HS-5 (cell line): ENCODE measurements at places on chromosomes 13 and 19.

GRCh38 chr19:16535381-16535780 is 6.9 kb downstream of the CHERP start:
- DNase-seq: no peak

GRCh38 chr19:11853358-11853757 is 4.8 kb downstream of the ZNF439 start:
- no peak for DNase-seq

- DNase-seq: no peak
Measured at GRCh38 chr13:50483416-50483815, 360.1 kb downstream of the DLEU7 start.

DNA sequence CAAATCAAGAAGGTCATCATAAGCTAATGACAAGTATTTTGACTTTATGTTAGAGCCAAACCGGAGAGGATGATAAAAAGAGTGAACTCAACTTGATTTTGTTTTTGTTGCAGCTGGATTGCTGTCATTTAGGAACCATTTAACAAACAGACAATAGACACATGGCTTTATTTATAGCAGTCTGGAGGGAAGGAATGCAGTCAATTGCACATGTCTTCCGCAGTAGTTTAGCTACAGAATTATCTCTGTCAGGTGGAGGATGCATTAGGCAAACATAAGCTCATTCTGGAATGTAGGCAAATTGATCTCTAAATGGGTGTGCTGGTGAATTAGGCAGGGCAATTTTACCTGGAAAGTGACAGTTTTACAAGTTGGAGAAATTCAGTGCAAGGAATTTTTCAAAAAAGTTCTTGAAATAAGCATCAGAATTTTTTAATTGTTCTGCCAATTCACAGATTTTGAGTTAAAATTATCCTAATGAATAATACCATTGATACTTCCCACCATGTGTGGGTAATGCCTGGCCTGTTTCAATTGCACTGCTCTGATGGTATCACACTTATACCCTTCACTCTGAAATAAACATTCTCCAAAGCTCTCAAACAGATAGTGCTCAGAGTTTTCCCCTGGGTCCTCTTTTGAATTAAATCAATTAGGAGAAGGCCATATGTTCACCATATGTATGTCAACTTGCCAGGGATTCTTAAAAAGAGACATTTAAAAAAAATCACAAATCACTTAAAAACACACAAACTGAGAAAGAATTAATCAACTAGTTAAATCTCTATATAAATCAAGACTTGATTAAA is 318.3 kb downstream of the NDFIP2 start:
- DNase-seq: no peak

GRCh38 chr13:100594731-100595130 is 6.1 kb upstream of the GGACT start:
- no peak for DNase-seq

- DNase-seq: no peak
Measured at GRCh38 chr19:2060884-2061494, 9.9 kb upstream of the MKNK2 start.

- no peak for DNase-seq
Measured at GRCh38 chr19:3669947-3670795, 30.1 kb downstream of the PIP5K1C start.

GRCh38 chr13:66586489-66586888 is 643.6 kb downstream of the PCDH9 start:
- no peak for DNase-seq

GRCh38 chr13:94967183-94968039 is 255.1 kb upstream of the SOX21 start:
- no peak for DNase-seq

DNA sequence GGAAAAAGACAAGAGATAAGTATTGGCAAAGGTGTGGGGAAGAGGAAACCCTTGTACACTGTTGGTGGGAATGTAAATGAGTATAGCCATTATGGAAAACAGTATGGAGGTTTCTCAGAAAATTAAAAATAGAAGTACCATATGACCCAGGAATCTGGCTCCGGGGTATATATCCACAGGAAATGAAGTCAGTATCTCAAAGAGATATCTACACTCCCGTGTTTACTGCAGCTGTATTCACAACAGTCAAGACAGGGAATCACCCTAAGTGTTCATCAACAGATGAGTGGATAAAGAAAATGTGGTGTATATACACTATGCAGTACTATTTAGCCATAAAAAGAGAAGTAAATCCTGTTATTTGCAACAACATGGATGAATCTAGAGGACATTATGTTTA is 13.5 kb downstream of the KCTD12 start:
- DNase-seq: no peak

GRCh38 chr19:12035220-12036172 is at the start of gene ZNF433:
TSS of gene ZNF433 (minus strand) at chr19:12035679. CDS start at chr19:12035539, 140 bp downstream.
- DNase-seq: peak; percentile 74

DNA sequence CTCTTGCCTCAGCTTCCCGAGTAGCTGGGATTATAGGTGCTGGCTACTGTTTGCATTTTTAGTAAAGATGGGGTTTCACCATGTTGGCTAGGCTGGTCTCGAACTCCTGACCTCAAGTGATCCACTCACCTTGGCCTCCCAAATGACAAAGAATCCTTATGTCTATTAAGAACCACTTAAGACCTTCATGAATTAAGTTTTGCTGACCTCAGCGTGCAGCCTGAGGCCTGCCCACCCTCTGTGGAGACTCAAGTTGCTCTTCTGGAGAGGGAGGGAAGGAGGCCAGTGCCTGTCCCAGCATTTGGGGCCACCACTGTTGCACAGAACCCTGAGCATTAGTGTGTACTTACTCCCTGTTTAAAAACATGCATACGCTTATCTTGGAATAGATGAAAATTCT is 313.3 kb downstream of the FGF9 start:
- DNase-seq: no peak

DNA sequence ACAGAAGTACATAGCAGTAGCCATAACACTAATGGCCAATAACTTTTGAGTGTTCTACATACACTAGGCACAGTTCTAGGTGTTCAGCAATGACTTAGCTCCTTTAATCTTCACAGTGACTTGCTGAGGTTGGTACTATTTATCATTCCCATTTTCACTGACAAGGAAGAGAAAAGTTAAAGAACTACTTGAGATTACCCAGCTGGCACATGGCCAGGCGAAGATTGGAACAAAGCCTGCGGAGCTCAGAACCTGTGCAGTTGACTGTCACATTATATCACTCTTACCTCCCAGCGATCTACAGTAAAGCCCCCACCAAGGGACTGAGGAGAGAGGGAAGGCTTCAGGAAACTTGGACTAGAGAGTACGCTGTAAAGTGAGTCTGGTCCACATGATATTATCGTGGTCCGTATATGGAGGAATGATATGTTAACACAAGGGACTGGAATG is 42.4 kb upstream of the WDFY2 start:
- DNase-seq: no peak

GRCh38 chr19:607301-608154 is 17.8 kb downstream of the HCN2 start:
- no peak for DNase-seq

- no peak for DNase-seq
Measured at GRCh38 chr19:45150751-45151281, 10.0 kb downstream of the NKPD1 start.

DNA sequence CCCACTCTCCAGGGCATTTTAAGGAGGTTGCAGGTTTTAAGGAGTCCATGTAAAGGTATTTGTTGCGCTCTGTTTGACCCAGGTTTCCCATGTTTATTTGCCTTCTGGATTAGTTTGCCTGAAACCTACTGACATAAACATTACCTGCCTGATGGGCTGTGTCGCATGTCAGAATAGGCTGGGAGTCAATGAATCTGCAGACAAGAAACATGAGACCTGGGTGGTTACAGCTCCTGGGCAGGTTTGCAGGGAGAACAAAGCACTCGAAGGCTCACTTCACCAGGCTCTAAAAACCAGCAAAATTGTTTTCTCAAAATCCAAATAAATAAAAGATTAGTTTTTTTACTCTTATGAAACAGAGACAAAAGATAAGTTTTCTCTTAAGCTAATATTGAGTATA is 114.4 kb upstream of the SERTM1 start:
- DNase-seq: no peak

DNA sequence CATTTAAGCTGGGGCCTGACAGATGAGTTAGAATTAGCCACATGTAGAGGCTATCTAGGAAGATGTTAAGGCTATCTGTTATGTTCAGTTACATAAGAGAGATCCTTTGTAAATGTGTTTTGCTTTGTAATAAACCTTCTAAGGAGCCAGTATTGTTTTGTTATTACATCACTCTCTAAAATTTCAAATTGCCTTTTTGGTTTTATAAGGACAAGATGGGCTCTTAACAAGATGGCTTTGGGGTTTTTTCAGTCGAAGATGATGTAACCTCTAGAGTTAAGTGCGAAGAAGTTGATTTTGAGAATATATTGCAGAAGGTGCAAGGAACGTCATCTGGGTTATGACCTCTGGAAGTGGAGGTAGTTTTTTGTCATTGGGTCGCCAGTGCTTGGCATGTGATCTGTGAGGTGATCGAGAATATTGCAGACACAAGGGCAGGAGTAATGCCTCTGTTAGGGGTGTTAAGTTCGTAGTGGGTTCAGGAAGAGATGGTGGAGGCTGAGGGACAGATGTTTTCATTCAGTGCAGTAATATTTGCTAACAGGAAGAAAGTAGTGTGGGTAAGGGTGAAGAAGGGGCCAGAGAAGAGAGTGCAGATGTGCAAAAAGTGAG is 12.7 kb downstream of the LSM14A start:
- no peak for DNase-seq

GRCh38 chr13:100517135-100517534 is 71.5 kb downstream of the GGACT start:
- DNase-seq: no peak

DNA sequence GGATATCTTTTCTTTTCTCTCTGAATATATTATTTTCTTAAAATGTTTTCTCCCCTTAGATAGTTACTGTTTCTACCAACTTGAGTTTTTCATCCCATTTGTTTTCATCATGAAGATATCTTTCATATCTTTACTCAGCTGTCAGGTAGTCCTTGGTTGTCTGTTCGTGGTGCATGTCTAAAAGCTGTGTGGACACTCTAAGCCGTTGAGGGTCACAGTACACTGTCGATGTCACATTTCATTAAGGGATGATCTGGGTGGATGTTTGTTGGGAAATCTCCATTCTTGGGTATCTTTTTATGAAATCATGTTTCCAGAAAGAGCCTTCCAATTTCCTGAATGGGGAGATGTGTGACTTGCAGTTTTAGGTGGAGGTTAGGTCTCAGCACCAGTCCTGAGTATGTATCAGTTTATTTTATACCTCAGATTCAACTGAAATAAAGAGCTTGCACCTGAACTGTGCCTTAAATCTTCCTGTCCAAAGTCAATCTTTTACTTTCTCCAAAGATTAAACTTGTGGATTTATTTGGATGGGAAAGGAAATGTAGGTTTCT is 23.2 kb downstream of the ZMYM2 start:
- no peak for DNase-seq

GRCh38 chr13:21625366-21625765 is 21.4 kb upstream of the MICU2 start:
- no peak for DNase-seq

DNA sequence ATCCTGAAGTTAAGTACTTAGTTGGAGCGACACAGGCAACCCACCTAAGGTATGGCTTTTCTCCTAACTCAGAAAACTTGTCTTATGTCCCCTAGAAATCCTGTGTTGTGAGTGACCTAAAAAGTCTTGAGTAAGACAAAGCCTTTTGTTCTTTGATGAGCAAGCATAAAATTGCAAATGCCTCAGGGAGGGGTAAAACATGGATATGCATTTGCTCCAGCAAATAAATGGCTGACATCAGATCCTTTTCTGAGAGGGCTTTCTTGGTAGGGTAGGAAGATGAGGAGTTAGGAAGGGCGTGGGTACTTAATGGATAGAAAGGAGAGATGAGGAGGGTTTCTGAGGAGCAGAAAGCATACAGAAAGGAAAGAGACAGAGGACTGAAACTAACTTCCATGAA is 163.7 kb downstream of the IER2 start:
- DNase-seq: no peak

- no peak for DNase-seq
Measured at GRCh38 chr19:14941189-14941588, at the start of gene OR7C2. TSS of gene OR7C2 (plus strand) at chr19:14941489. CDS start at chr19:14941489, 0 bp downstream.

- DNase-seq: no peak
Measured at GRCh38 chr19:845707-846521, 5.1 kb downstream of the PRTN3 start.

DNA sequence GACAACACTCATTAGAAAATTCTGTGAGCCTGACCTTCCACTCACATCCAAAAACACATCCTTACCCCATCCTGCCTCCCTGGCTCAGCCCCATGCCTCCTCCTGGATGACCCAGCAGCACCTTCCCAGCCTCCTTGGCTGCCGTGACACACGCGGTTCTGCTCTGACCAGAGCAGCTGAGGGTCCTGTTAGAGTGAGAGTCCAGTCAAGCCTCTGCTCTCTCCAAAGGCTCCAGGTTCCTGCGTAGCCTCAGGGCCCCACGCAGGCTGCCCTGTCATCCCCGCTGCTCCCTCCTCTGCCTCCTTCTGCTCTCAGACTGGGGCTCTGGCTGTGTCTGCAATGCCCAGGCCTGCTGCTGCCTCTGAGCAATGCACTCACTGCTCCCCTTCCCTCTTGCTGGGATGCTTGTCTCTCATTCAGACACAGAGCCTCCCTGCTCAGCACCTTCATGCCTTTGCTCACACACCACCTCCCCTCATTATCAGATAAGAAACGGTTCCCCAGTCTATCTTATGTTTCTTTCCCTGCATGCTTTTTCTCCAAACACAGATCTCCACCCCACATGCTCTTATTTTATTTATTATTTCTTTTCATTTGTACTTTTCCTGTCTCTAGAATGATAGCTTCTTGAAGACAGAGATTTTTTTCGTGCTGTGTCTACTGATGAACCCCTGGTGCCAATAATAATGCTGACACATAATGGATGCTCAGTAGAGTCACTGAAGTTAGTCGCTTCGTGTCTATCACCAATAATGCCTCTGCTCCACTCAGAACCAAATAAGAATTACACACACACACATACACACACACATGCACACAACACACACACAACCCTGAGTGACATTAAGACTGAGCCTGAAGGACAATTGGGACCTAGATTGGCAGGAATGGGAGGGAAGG is 10.2 kb upstream of the SIGLEC6 start:
- no peak for DNase-seq

DNA sequence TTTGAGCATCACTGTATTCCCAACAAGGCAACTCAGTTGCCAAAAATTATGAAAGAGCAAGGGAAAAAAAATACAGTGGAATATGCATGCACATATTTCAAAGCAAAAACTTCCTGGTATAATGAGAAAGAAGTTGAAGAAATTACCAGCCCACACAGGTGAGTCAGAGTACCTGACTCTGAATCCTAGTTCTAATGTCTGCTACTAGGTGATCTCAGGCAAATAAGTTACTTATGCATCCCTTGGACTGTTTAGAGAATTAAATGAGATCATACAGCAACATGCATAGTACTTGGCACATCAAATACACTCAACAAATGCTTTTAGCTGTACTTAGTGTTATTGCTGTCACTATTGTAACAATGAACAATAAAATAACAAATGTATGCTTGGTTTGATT is 144.9 kb downstream of the MIPEP start:
- no peak for DNase-seq
